ENCODE measurements at places on chromosomes 4 and X.

DNA sequence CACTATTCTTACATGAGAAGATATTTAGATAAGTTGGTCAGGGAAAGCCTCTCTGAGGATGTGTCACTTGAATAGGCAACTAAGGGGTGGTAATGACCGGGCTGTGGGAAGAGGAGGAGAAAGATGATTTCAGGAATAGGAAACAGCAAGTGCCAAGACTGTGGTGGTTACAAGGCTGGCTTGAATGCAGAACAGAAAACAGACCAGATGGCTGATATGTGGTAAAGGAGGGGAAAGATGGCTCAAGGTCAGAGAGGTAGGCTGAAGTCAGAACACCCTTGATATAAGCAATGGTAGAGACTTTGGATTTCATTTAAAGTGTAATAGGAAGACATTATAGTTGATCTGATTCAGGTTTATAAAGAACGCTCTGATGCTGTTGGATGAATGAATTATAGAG, 15.0 kb downstream of the TLR7 start:
- no peak for DNase-seq

DNA sequence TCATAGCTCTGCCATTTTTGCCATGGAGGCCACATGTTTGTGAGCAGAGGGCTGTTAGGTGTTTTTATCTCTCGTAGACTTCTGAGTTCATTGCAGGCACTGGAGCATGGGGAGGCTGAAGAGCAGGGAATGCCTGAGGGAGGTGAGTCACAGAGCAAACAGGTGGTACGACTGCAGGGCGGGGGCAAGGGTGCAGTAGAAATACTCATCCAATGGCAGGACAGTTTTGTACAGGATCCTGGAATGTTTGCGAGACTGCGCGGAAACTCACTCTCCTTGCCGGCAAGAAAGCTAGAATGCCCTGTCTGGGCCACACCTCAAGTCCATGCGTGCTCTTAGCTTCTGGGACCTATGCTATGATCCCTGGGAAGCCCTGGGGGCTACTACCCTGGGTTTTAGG, 20.0 kb upstream of the VCX2 start:
- DNase-seq: no peak

DNA sequence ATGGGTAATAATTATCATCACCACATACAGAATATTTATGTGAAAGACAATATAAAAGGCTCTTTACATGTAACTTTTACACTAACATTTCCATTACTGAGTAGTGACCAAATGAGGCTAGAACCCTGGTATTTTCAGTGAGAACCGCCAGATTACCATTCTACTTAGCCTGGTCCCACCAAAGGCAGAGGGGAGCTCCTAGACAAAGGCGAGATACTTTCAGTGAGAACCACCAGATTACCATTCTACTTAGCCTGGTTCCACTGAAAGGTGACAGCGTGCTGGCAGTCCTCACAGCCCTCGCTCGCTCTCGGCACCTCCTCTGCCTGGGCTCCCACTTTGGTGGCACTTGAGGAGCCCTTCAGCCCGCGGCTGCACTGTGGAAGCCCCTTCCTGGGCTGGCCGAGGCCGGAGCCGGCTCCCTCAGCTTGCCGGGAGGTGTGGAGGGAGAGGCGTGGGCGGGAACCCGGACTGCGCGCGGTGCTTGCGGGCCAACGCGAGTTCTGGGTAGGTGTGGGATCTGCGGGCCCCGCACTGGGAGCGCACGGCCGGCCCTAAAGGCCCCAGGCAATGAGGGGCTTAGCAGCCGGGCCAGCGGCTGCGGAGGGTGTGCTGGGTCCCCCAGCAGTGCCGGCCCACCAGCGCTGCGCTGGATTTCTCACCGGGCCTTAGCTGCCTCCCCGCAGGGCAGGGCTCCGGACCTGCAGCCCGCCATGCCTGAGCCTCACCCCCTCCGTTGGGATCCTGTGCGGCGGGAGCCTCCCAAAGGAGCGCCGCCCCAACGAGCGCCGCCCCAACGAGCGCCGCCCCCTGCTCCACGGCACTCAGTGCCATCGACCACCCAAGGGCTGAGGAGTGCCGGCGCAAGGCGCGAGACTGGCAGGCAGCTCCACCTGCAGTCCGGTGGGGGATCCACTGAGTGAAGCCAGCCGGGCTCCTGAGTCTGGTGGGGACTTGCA, 1276.1 kb downstream of the PCDH7 start:
- DNase-seq: no peak

- no peak for DNase-seq
Measured at GRCh38 chr4:121711263-121712000, 14.7 kb upstream of the ANXA5 start.

GRCh38 chr4:154686838-154687237, 57.0 kb upstream of the LRAT start:
- no peak for DNase-seq

All from esophagus squamous epithelium (tissue), 5 donors.